AG08395 (cell line): ENCODE measurements at places on chromosomes 2 and 18.

DNA sequence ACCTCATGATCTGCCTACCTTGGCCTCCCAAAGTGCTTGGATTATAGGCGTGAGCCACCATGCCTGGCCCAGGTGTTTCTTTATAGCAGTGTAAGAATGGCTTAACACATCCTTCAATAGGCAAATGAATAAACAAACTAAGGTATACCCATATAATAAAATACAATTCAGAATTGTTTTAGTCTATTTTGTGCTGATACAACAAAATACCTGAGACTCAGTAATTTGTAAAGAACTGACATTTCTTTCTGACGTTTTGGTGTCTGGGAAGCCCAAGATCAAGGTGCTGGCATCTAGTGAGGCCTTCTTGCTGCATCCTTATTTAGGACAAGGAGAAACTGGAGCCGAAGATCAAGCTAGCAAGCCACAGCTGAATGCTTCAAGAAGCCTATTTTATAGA lies 1372.1 kb upstream of the DDX18 start:
- no peak for DNase-seq

GRCh38 chr2:206040525-206040924 lies 45.4 kb downstream of the INO80D start:
- DNase-seq = no peak

- no peak for DNase-seq
Measured at GRCh38 chr2:2703172-2703571, 372.1 kb upstream of the MYT1L start.

GRCh38 chr2:86807468-86808275 lies 17.0 kb upstream of the CD8A start:
- DNase-seq = peak; percentile 15

DNA sequence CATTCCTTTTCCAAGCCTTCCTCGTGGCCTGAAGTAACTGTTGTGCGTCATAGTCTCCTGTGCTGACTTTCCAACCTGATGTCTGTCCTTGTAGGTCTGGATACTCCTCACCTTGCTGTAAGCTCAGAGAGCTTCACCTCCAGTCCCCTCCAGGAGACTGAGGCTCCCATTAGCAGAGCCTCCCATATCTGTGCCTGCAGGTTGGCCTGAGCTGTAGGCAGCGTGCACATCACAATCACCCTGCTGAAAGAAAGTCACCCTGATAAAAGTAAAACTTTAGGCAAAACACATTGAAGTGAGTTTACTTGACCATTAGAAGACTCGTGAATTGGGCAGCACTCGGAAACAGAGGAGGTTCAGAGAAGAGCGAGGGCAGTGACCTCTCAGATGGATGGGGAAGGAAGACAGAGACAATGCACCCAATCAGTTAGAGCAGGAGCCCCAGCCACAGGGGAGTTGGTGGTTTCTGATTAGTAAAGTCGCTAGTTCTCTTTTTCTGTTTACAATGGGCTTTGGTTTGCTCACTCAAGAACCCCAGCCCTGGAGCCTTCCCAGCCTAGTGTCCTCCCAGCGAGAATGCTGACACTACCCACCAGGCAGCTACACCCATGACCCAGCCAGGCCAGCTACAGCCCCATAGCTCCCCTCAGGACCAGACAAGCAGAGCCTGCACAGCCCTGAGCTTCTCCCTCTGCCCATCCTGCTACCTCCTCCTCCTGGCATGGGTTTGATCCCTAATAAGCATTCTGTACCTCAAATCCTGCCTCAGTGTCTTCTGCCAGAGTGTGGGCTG lies 12.1 kb upstream of the TPO start:
- DNase-seq = no peak
